ENCODE measurements at places on chromosomes 3 and 15.

DNA sequence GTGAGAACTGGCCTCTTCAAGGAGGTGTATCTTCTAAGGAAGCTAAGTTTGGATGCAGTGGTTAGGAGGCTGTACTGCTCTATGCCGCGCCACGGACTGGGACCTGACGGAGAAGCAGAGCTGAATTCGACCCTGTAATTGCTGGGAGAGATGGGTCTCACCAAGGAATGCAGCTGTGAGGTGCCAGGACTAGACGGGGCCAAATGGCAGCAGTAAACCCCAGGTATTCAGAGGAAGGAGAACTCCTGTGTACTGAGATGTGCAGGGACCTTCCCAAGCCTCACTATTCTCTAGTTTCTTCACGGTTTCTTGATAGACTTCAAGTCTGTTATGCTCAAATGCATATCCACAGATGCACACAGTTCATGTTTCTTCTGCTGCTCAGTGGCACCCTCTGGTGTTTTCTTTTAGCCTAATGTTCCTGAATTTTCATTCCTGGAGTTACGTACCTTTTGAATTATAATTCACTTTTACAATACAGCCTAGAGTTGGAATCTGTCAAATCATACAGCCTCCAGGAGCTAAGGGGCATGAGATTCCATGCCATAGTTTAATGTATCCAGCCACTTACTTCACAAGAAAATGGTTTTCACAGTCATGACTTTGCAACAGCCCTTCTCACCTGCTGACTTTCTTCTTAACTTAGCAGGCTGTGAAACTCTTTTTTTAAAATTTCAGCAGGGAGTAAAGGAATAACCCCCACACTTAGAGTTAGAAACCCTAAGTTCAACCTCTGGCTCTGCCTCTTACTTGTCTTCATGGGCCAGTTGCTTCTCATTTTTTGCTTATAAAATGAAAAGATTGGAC, 61.8 kb downstream of the GLDN start:
- no peak for DNase-seq

DNA sequence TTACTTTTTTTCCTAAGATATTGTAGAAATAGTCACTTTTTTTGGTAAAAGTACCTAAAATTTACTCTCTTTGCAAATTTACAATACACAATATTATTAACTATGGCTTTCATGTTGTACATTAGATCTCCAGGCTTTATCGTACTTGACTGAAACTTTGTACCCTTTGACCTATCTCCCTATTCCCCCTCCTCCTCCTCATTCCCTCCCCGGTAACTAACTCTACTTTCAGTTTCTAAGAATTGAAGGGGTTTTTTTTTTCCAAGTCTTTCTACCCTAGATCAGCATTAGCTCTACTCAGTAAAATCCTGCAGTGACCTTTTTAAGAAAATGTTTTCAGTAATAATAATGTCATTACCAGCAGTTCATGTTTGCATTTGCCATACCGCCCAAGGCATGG, 10.1 kb downstream of the HACL1 start:
- DNase-seq = no peak

DNA sequence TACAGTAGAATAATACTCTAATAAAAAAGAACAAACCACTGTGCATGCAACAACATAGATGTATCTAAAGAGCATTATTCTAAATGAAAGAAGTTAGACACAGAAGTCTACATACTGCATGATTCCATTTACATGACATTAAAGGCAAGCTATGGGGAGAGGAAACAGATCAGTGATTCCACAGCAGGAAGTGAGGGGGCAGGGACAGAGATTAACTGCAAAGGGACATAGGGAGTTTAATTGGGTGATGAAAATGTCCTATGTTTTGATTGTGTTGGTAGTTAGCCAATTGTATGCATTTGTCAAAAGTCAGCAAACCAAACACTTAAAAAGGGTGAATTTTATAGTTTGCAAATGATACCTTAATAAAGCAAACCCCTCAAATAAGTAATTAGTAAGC, 13.8 kb downstream of the CRYGS start:
- no peak for DNase-seq

DNA sequence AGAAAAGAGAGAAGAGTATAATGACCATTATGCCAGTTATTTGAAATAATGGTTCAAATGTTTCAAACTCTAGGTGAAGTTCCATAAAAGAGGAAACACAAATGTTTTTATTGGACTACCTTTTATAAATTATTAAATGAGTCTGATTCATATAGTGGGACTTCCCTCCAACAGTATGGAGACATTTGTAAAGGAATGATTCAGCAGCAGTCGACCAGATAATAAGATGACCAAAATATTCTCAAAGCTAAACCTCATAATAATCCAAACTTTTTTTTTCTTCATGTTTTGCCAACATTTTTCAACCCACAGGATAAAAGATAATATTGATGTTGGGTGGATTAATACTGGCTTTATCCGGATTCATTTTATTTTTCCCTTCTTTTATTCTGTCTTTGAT, 18.8 kb downstream of the TIPARP start:
- DNase-seq = no peak

DNA sequence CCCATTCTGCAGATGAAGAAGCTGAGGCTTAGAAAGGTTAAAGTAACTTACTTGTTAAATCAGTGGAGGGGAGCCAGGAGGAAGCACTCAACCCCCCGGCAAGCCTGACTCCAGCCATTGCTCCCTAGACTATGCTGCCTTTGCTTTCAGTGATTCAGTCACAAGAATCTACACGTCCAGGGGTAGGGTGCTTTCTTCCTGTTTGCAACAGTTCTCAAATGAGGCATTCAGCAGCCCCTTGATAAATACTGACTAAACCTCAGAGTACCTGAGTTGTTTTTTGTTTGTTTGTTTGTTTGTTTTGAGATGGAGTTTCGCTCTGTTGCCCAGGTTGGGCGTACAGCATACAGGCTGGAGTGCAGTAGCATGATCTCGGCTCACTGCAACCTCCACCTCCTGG, 28.6 kb downstream of the MAGEF1 start:
- DNase-seq = no peak

GRCh38 chr3:22175947-22176346, 424.9 kb upstream of the ZNF385D start:
- no peak for DNase-seq

DNA sequence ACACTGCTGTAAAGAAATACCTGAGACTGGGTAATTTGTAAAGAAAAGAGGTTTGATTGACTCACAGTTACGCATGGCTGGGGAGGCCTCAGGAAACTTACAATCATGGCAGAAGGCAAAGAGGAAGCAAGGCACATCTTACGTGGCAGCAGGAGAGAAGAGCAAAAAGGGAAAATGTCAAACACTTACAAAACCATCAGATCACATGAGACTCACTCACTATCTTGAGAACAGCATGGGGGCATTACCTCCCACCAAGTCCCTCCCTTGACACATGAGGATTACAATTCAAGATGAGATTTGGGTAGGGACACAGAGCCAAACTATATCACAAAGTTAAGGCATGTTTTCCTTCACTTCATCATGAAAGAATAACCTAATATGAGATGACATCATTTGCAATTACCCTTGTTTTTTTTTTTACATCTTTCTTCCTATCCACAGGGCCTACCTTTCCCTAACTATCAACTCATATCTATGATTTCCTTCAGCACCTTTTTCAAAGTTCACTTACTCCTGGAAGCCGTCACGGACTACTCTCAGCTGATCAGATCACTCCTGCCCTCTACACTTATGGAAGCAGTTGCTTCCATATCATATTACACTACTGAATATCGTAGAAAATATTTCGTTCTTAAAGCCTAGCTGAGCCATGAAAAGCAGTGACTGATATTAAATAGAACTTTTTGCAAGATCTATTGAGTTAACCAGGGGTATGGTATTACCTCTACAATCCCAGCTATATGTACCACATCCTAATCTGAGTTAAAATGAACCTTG, 25.5 kb upstream of the ATP8B4 start:
- DNase-seq = no peak

All from activated CD4-positive, alpha-beta T cell treated with anti-CD3 and anti-CD28 coated beads, Interleukin-2, amount 50 U/mL, for 24 hours (primary cell).